ENCODE measurements at places on chromosomes 5 and 9. TPM values are rescaled to one million over a fixed set of nuclear protein-coding genes. Genes with fewer than 3 reads are reported as not detected.

Gene CKMT2
- not detected for total RNA-seq

Gene OGN
- total RNA-seq: not detected

Gene SEC61B
- 139 TPM for total RNA-seq

Gene CD274
- total RNA-seq: 17.9 TPM

Gene SLCO6A1
- total RNA-seq: not detected

Gene SPATA31E1
- total RNA-seq: not detected

Gene NUTM2G
- not detected for total RNA-seq

Gene IL12B
- total RNA-seq: not detected

Gene GOLGA2
- 66.3 TPM for total RNA-seq

Gene ADAMTSL1
- total RNA-seq: 20.1 TPM

Gene KCNV2
- total RNA-seq: not detected
